Nephron progenitor cell (in vitro differentiated cells): ENCODE measurements at places on chromosomes 1 and 21.

DNA sequence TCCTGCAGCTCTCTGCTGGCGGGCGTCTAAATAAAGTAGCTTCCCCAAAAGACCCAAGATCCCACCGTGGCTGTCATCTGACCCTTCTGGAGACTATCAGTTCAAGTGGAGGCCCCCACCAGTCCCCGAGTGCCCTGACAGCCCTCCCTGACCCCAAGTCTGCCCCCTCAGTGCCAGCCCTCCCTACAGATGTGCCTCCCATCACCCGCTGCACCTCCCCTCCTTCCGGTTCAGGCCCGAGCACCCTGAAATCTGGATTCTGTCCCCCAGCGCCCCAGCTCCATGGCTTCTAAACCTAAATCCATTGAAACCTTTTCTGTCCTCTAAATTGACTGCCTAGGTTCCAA is 595 bp downstream of the IL10RB start:
- no peak for DNase-seq

DNA sequence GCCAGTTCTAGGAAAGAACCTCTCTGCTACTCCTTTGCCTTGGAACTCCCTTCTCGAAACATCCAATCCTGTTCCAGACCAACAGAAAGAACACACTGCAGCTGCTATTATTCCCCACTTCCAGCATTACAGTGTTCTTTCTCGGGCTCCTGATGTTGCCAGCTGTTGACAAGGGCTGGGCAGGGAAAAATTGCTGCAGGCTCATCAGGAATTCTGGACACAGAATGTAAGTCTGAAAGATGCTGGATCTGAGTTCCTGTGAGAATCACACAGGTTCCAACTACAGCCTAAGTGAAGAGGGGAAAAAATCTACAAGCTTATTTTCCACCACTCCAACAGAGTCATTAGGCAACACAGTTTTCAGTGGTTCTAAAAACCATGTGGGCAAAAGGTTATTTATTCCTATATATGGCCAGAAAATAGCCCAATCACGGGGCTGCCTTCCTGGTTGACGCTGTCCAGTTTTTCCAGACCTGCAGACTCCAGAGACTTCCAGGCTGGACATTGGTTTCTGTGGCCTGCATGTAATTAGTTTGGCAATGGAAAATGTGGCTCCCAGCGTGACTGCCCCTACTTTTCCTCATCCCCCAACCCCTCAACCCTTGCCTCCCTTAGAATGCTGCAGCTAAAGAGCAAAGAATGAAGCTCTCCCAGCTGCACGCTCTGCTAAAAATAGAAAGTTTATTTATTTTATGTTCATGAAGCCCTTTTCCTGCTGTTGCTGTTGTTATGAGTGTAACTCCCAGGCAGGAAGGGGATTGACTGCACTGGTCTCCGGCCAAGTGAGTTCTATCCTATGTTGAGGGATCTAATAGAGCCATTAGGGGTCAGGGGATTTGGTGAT is 8.3 kb upstream of the KIAA0040 start:
- DNase-seq = no peak

DNA sequence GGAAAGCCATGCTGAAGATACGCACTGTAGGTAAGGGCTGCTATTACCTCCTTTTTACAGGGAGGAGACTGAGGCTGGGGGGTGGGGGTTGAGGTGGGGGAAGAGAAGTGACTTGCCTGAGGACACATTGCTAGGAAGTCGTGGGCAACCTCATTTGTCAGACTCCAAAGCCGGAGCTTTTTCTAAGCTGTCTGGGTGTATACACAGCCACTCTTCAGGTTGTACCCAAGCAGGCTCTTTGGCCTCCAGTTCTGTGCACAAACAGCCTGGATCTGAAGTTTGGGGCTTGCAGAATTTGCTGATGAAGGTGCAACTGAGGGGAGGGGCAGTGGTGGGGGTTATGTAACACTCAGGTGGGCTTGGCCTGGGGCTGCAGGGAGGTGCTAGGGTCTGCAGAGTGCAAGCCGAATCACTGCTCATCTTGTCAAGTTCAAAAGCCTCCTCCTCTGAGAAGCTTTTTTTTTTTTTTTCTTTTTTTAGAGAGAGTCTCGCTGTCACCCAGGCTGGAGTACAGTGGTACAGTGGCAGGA is 16.9 kb downstream of the TINAGL1 start:
- DNase-seq = no peak

DNA sequence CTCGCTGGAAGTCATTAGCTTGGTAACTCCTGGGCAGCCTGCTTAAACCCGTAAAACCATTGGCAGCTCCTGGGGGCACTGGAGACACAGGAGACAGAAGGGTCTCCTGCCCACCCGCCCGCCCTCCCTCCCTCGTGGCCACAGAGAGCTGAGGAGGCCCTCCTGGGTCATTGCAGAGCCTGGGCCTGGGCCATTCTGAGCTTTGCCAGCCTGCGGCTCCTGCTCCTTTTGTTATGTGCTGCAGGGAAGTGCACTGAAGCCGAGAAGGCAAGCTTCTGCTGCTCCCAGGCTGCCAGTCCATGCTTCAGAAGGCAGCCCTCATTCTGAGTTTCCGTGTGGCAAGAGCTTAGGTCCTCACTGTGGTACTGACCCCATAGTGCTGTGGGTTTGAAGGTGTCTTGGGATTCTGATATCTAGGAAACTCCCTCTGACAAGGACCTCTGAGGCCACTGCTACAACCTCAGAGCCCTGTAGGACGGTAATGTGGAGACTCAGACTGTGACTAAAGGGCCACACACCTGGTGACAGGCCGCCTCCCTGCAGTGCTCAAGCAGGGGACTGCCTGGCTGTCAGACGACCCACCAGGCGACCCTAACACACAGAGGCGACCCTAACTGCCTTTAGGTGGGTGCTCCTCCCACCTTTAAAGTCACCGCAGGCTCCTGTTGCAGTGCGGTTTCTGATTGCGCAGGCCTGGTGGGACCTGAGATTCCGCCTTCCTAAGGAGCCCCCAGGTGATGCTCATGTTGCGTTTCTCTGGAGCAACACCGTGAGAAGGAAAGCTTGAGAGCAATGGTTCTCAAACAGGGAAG is 118.7 kb downstream of the IER5 start:
- no peak for DNase-seq

DNA sequence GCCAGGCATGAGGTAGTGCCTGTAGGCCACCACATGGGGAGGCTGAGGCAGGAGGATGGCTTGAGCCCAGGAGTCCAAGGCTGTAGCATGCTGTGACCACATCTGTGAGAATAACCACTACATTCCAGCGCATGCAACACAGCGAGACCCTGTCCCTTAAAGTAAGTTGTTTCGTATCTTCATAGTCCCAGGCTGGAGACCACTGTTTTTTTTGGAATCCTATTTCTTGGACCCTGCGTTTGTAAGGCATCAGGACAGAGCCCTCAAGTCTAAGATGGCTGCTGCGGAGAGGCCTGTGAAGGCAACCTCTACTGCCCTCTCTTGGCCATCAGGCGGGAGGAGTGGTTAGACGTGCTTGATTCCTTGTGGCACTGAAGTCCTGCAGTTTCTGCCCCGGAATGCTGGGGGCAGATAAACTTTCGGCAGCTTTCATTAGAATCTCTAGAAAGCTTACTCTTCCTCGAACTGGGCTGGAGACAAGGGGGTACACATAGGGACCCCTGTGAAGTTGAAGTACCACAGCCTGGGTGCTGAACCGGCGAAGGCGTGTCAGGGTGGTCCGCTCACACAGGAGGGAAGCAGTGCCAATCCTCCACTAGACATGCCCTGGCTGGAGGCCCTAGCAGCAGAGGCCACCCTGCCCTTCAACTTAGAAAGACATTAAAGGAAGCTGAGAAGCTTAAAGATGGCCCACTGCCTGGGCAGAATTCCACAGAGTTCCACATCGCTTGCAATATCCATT is 36.6 kb downstream of the RABIF start:
- peak; percentile 39 for DNase-seq

DNA sequence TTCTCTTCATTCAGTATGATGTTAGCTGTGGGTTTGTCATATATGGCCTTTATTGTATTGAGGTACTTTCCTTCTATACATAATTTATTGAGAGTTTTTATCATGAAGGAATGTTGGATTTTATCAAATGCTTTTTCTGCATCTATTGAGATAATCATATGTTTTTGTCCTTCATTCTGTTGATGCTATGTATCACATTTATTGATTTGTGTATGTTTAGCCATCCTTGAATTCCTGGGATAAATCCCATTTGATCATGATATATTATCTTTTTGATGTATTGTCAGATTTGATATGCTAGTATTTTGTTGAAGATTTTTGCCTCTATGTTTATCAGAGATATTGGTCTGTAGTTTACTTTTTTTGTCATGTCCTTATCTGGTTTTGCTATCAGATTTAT is 20.9 kb upstream of the GPR161 start:
- no peak for DNase-seq

DNA sequence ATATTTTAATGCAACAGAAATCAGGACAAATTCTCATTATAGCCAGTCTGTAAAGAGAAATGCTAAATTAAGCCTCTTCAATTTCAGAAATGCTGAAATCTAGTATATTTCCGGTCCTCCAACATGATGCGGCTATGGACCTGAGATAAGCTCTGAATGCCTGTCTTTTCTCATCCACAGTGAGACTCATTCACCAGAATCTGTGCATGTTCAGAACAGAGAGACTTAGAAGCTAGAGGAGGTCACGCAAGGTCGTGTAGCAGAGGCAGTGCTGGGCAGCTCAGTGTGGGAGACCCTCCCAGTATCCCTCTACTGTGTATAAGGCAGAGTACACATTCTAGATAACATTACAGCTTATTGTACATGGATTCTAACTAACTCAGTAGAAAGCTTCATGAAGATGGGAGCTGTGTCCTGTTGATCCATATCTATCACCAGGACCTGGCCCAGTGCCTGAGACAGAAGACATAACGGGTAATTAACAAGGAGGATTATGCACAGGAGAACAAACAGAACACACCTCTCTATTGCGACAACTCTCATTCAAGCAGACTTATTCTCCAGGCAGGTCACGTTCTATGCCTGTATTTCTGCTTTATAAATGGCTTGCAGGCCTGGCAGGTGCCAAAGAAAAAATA is 97.0 kb upstream of the COA6 start:
- no peak for DNase-seq

- DNase-seq = no peak
Measured at GRCh38 chr1:67159233-67159632, 7.0 kb upstream of the IL23R start.

DNA sequence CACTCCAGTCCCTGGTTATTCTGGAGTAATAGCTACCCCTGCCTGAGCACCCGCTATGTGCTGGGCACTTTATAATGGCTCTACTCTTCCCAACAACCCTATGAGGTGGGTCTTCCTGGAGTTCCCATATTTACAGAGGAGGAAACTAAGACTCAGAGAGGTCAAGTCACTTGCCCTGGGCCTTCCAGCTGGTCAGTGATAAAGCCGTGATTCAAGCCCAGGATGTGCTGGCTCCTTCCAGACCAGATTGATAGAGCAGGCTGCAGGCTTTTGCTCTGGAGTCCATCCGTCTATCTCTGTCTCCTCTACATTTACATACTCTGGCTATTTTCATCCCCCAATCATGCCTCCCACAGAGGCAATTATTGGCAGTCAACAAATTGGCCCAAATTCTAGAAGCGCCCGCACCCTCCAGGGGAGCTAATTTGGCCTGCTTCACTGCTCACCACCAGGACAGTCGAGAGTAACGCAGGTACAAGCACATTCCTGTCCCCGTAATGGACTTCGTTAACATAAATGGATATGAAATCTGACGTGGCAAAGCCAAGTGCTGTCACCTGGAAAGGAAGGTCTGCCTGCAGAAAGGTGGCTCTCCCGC is 39.8 kb upstream of the SELENON start:
- no peak for DNase-seq

GRCh38 chr1:235741294-235741693 is 91.7 kb upstream of the GNG4 start:
- DNase-seq = no peak

DNA sequence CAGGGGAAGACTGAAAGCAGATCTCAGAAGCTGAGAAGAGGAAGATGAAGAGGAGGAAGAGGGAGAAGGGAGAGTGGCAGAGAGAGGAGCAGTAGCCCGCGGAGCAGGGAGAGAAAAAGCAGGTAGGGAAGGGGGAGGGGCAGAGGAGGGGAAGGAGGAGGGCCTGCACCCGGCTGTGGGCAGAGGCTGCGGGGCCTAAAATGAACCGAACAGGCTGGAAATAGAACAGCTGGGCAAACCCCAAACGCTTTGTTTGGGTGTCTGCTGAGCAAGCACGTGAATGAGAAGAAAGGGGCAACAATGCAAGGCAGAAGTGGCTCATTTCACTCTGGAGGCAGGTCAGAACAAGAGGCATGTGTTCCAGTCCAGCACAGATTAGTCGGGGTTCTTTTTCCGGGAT is 33.5 kb downstream of the KCNC4 start:
- DNase-seq = peak; percentile 22

DNA sequence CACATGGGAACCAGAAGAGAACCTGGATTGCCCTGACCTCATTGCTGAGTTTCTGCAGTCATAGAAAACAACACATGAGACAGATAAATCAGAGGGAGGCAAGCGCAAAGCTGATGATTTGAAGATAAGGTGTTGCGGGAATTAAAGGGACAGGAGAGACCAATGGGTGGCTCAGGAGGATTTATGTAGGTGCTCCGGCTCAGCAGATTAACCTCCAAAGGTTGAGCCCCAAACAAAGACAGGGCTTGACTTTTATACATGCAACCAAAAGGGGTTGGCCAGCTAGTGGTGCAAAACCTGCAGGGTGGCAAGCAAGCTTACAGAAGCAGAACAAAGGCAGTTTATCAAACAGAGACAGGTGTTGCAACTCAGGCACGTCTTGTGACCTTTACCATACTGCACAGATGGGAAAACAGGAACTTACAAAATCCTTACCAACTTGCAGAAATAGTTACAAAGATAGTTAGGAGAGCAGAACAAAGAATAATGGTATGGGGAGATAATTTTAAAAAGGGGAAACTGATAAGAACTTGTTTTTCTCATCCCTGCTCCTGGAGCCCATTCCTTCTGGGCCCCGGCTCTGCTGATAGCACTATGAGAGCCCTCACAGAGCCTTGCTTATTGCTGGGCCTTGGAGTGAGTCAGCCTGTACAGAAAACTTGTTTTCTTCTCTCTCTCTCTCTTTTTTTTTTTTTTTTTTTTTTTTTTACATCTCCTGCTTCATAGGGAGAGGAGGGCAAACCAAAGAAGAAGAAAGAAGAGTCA is 93.6 kb downstream of the SNRPE start:
- DNase-seq = no peak

GRCh38 chr1:155847823-155848529 is 9.0 kb downstream of the GON4L start:
- no peak for DNase-seq

DNA sequence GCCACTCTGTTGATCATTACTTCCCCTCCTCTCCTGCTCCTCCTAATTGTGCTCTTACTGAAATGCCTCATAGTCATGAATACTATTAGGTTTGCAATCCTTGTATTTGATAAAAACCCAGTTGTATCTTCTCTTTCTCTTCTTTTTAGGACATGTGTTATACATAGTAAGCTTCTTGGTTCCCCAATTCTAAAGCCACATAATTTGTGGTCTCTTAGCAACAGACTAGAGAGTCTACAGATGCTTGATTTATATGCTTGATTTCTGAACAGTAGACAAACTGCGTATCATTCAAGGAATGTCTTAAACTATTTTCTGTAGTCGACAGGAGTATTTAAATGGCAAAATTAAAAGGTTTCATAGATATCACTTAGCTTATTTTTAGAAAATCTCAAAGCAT is 1598.9 kb downstream of the PLA2G4A start:
- no peak for DNase-seq

GRCh38 chr1:186531561-186532165 is 70.7 kb upstream of the PDC start:
- DNase-seq = no peak

- no peak for DNase-seq
Measured at GRCh38 chr1:18175530-18176377, 68.2 kb downstream of the IGSF21 start.
